ENCODE measurements at places on chromosomes 2 and 18. TPM values are rescaled to one million over a fixed set of nuclear protein-coding genes. Genes with fewer than 3 reads are reported as not detected.

- no peak for DNase-seq
Observed at GRCh38 chr2:186772579-186772978, 76.4 kb downstream of the ZSWIM2 start.

Gene PNPT1
- 10.2 TPM for total RNA-seq

DNA sequence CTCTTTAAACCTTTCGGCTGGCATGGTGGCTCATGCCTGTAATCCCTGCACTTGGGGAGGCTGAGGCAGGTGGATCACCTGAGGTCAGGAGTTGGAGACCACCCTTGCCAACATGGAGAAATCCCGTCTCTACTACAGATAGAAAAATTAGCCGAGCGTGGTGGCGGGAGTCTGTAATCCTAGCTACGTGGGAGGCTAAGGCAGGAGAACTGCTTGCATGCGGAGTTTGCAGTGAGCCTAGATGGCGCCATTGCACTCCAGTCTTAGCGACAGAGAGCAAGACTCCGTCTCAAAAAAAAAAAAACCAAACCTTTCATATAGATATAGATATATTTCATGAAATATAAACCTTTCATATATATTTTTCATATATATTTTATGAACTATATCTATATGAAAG, 864.7 kb downstream of the TRIB2 start:
- DNase-seq: no peak

Gene UGT1A5
- not detected for total RNA-seq

GRCh38 chr2:26757873-26758789, 6.0 kb upstream of the SLC35F6 start:
- DNase-seq: no peak

DNA sequence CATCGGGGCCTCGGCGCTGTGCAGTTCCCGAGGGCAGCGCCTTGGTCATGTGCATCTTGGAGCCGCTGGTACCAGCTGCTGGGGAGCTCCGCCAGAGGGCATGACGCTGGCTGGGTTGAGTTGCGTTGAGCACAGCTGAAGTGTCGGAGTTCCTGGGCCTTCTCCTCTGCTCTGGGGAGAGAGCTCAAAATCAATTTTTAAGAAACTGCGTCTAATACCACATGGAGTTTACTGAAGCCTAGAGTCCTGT, 48.7 kb downstream of the GREB1 start:
- no peak for DNase-seq

- no peak for DNase-seq
Observed at GRCh38 chr18:1014951-1015624, 110.4 kb downstream of the ADCYAP1 start.

DNA sequence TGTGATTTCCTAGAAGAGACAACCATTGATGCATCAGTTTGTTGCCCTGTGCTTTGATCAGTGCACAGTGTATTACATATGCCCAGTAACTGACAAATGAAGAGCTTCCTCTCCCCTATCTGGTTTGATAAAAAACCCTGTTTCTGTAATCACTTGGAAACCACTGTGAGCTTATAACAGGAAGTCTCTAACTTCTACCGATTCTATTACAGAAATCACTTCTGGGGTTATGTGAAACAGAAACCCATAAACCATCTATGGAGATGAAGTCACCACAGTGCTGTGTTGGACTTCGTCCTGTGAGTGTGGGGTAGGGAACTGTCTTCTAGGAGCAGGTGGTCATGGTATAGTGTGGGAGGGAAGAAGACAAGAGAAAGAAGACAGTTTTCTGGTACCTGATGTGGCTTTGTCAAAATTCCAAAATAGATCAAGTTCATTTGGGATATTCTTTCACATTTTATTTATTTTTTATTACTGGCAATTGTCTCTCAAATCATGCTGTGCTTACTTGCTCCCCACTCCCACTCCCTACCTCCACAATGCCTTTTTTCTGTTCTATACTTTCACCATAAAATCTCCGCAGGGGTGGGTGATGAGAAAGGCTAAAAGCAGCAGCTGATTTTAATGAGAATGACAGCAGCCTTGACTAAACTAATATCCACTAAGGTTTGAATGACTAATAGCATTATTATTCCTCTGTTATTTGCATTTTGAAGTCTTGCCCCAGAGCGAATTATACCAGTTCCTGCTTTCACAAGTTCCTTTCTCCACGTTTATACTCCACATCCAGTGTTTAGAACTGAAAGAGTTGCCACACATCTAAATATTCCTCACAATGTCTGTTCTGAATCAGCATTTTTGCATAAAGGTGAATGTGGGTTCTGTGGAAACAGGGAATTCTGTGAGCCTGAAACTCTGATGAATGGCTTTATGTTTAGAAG, 41.7 kb upstream of the RND3 start:
- no peak for DNase-seq

Gene RGPD4
- total RNA-seq: 0.53 TPM

- DNase-seq: no peak
Observed at GRCh38 chr2:163407296-163407695, 328.5 kb downstream of the FIGN start.

DNA sequence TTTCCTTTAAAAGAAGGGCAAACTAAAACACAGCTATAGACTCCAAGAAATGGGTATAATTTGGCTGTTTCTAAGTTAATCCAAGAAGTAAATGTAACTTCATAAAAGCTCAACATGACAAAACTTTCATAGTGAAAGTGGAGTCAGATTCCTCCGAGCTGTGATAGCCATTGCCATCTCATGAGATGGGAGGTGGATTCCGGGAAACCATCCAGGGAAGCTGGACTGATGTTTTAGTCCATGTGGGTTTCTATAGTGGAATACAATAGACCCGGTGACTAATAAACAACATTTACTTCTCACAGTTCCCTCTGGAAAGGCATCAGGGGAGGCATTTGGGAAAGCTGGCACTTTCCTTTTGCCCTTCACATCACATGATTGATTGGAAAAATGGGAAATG, 10.0 kb upstream of the LAPTM4A start:
- DNase-seq: no peak

Gene DSG4
- total RNA-seq: not detected

GRCh38 chr2:228037915-228038314, 143.6 kb downstream of the SPHKAP start:
- DNase-seq: no peak

Gene LGALSL
- total RNA-seq: 0.31 TPM

GRCh38 chr2:121707920-121708361, 28.7 kb downstream of the NIFK start:
- no peak for DNase-seq

- no peak for DNase-seq
Observed at GRCh38 chr2:231928481-231928880, 2.3 kb upstream of the NPPC start.

GRCh38 chr2:181397331-181397730, 59.9 kb upstream of the ITGA4 start:
- no peak for DNase-seq

- no peak for DNase-seq
Observed at GRCh38 chr18:31120594-31120993, 18.4 kb upstream of the DSC2 start.

- DNase-seq: no peak
Observed at GRCh38 chr18:74480149-74480651, 16.0 kb upstream of the CNDP2 start.

- DNase-seq: no peak
Observed at GRCh38 chr18:21300035-21300907, 58.2 kb downstream of the GREB1L start.

Gene MDH1B
- total RNA-seq: 0.31 TPM

DNA sequence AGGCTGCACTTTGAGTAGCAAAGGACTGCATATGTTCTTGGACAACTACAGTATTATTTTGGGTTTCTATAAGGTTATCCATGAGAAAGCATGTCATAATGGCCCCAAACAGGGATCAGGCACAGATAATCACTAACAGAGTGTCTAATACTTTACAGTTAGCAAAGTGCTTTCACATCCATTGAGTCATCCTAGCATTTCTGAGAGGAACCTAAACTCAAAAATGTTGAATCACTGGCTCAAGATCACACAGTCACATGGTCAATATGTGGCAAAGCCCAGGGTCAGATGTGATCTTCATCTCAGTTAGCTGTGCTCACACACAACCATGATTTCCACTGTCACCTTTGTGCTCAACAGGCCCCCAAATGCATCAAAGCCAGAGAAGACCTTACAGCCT, 156.1 kb upstream of the VRK2 start:
- no peak for DNase-seq

GRCh38 chr18:63258749-63259566, 60.6 kb downstream of the BCL2 start:
- no peak for DNase-seq

GRCh38 chr2:65371074-65371434, 61.3 kb downstream of the SPRED2 start:
- DNase-seq: no peak

DNA sequence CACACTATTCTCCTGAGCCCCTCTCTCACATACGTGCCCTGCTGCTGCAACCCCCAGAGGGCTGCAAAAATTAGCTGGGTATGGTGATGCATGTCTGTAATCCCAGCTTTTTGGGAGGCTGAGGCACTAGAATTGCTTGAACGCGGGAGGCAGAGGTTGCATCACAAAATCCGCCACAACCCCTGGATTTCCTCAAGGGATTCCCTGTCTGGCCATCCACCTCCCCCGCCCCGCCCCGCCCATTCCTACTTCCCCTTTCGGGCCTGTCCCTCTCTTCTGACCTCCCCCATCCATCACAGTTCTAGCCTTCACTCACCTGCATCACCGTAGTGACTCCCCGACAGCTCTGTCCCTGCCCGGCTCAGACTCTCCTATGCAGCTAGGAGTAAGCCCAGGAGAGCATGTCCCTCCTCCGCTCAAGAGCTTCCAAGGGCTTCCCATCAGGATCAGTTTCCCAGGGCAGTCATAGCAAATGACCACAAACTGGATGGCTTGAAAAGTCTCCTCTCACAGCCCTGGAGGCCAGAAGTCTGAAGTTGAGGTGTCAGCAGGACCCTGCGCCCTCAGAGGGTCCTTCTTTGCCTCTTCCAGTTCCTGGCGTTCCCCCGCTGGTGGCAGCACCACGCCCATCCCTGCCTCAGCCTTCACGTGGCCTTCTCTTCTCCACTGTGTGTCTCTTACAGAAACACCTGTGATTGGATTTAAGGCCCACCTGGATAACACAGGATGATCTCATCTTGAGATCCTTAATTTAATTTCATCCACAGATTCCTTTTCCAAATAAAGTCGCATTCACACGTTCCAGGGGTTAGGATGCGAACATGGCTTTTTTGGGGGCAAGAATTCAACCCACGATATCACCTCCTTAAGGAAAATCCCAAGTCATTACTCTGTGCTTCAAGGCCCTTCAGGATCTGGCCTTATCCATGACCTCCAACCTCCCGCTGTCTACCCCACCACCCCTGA, 58.5 kb downstream of the HS1BP3 start:
- no peak for DNase-seq

GRCh38 chr2:41698678-41699422, 349.0 kb upstream of the PKDCC start:
- no peak for DNase-seq

DNA sequence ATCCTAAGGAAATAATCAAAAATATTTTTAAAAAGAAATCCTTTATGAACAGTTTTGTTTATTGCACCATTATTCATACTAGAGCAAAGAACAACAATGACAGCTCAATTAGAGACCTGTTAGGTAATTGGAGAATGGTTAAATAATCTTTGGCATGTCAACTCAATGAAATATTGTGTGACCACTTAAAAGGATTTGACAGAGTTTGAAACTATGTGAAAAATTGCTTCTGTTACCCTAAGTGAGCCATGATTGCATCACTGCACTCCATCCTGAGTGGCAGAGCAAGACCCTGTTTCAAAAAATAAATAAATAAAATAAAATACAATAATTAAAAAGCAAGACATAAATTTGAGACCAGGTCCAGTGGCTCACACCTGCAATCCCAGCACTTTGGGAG, 66.1 kb upstream of the ATP8B1 start:
- no peak for DNase-seq

DNA sequence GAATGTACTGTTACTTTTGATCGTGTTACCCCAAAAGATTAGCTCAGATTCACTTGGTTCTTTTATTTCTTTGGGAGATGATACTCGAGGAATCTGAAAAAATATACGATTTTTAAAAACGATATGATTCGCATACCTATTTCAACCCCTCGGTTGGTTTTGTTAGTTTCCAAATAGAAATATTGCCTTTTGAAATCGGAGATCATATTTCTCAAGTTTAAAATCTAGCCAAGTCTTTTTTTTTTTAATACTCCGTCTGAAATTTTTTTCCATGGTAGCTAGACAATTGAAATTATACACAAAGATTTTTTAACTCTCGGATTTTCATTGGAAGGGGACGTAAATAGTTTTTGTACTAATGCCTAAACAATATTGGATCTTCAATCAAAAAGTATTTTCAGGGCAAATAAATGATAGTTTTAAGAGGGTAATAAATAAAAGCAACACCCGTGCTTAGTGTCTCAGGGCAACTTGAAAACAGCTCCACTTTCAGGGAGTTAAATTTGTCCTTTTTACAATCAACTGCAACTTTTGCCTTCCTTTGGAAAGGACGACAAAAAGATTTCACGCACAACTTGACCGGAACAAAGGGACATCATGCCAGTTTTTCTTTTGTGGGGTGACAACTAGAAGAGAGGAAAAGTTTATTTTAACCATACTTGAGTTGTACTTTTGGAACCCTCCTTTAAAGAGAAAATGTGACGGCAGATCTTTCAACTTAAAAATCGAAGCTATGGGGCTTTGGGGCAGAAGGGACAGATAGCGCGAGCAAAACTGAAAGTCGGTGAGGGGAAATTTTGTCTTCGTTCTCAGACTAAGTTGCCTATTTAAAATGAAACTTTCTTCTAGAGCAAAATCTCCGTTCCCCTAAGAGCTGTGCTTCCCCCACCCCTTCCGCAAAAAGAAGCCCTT, 5.8 kb upstream of the ONECUT2 start:
- DNase-seq: no peak

DNA sequence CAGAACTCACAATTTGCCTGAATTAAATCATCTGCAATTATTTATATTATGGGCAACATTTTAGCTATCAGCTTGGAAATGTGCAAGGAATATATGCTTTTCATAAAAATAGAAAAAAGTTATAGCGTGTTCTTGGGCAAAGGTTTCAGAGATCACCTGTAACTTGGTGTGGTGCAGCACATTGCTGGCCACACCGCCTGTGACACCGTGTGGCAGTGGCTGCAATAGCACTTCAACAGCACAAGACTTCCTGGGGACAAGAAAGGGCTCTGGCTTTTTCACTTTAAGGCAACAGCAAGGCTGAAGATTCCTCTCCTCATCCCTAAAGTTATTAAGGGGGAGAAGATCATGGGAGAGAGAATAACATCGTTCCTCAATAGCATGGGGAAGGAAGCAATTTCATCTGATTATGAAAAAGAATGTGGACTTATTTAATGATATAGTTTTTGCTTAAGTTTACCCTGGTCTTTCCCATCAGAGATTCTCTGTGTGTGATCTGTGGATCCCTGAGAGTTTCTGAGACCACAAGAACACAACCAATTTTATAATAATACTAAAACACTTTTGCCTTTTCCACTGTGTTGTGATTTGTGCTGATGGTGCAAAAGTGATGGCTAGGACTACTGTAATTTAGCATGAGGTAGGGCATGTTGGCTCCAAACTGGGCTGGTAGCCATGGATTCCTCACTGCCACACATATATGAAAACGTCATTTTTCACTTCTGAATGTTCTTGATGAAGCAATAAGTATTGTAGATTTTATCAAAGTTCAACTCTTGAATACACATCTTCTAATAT, 15.0 kb upstream of the SERPINB3 start:
- DNase-seq: no peak

Gene GAL3ST2
- 1.9 TPM for total RNA-seq

Gene SMAD7
- 244 TPM for total RNA-seq

Measured in CD4-positive, alpha-beta T cell (primary cell).